ENCODE measurements at places on chromosomes 7 and 10.

GRCh38 chr7:91373111-91373800 lies 109.0 kb downstream of the FZD1 start:
- DNase-seq, result no peak

DNA sequence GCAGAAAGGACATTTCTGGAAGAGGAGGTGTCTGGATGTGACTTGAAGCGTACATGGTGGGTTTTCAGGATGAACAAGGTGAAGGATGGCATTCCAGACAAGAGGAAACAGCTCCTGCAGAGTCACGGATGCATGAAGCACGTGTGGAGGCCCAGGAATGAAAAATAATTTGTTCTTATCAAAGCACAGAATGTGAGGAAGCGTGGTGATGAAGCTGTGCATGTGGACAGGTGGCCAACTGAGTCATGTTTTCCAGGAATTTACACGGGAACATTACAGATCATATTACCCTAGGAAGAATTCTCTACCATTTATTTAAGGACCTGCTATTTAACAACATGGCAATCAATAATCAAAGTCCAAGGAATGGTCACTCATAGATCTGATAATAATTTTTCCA lies 413.2 kb upstream of the KLF6 start:
- DNase-seq, result no peak

DNA sequence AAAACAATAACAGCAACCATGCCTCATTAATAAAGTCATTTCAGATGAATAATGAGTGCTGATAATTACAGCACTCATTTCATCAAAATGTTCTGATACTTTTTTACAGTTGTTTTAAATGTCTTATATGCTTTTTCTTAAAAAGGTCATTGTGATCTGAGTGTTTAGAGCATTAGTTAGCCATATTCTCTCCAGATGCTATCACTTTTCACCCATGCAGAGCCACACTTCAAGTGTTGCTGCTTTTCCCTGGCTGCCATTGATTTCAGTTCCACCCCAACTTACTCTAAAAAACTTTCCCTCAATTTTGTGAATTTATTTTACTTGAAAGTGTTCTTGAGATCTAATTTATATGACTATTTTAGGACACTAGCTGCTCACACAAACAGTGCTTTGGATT lies 41.8 kb downstream of the NUP205 start:
- DNase-seq, result no peak

GRCh38 chr7:69826283-69826682 lies 228.0 kb downstream of the AUTS2 start:
- no peak for DNase-seq

GRCh38 chr10:124308056-124308645 lies 110.6 kb downstream of the OAT start:
- DNase-seq, result no peak

DNA sequence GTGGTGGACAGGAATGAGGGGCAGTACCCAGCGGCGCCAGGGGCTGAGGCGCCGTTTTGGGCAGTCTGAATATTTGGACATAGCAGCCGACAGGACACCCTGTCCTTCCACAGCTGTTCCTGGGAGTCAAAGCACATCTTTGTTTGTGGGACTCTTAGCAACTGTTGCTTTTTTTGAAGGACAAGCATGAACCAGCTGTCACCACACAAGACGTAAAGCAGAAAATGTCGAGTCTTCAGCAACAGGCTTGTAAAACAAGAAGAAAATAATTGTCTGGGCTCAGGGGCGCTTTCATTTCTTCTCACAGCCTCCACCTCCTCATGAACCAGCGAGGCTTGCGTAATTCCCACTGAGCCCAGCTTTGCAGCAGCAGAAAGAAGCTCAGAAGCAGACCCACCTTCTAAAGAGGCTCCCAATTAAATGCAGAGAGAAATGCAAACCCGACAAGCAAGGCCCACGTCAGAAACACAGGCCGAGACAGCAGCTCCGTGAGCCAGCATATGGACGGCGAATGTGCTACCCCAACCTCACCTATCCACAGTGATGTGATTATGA lies 68.9 kb upstream of the DNAAF5 start:
- no peak for DNase-seq

DNA sequence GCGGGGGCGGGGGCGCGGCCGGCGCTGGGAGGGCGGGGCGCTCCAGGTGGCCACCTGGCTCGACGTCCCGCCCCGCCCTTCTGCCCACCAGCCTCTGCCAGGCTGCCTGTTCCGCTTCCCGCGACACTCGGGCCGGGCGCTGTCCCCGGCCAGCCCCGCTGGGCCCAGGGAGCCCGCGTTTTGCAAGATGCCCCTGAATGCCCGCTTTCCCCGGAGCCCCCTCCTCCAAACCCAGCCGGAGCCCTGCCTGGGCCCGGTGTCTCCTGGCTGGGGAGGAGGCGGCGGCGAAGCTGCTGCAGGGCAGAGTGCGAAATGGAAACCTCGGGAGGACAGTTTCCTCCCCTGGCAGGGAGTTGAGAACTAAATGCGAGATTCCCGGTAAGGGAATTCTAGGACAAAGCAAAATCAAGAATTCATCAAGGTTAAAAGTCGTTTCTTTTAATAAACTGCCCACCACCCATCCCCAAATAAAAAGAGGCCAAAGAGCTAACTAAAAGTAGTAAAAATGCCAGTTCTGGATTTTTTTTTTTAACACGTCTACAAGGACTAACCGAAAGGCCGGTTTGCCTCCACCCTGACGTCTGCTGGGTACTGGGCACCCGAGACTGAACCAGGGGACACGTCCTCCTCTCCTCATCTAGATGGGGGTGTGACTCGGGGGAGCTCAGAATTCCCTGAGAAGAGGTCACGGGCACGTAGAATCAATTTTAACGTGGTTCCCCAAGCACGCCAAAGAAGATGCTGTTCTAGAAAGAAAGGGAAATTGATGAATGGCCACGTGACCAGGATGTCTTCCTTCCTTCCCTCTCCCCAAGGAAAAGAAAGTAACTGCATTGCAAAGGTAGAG lies 200.4 kb upstream of the NFE2L3 start:
- no peak for DNase-seq

GRCh38 chr7:81284576-81284975 lies 365.7 kb upstream of the SEMA3C start:
- no peak for DNase-seq

- DNase-seq, result no peak
Observed at GRCh38 chr7:75842836-75843446, 29.3 kb upstream of the CCL24 start.

GRCh38 chr10:30433730-30434272 lies at the start of gene MAP3K8:
Gene MAP3K8, plus strand, starts transcription at chr10:30434184. Its CDS starts 4,755 bp downstream, at chr10:30438939.
- DNase-seq, result peak; percentile 76

GRCh38 chr10:45199205-45199740 lies 116.1 kb downstream of the OR13A1 start:
- DNase-seq, result no peak

All from hippocampal formation (tissue), 2 donors.